H54 (cell line): ENCODE measurements at places on chromosomes 16 and 17.
A peak's percentile ranks its signal among the peaks of the same experiment; 100 is the strongest.

DNA sequence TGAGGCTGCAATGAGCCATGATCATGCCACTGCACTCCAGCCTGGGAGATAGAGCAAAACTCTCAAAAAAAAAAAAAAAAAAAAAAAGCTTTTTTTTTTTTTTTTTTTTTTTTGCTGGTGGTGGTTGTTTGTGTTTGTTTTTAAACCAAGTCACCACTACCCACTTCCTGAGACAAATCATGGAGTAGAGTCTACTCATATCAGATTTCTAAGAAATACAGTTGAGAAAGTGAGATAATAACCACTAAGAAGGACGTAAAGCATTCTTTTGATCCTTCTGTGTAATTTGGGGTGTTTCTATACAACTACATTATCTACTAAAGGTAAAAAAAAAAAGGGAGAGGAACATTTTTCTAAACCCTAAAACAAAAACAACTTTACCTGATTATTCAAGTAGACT is 38.0 kb downstream of the AXIN2 start:
- no peak for DNase-seq

DNA sequence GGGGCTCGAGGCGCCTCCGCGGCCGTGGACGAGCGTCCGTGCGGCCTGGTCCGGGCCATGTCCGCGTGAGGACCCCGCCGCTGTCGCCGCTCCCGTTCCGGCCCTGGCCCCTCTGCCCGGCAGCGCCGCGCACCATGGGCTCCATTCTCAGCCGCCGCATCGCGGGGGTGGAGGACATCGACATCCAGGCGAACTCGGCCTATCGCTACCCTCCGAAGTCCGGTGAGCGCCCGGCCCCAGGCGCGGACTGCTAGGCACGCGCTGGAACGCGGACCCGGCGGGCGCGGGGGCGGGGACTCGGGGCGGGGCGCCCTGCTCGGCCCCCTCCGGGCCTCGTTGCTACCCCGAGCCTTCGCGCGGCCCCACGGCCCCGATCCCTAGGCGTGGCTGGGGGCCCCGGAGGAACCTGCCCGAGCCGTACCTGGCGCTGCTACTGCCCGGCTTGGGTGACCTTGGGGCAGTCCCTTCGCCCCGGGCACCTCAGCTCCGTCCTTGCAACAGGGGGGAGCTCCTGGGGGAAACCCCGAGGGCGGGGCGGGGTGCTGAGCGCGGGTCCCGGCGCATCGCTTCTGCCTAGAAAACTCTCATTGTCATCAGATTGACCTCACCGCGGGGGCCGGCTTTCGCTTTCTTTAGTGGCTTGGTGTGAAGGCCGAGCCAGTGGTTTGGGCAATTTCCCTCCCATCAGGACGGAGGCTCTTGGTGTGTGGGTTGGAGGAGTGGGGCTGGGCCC is 367 bp downstream of the MGRN1 start:
- DNase-seq: no peak

DNA sequence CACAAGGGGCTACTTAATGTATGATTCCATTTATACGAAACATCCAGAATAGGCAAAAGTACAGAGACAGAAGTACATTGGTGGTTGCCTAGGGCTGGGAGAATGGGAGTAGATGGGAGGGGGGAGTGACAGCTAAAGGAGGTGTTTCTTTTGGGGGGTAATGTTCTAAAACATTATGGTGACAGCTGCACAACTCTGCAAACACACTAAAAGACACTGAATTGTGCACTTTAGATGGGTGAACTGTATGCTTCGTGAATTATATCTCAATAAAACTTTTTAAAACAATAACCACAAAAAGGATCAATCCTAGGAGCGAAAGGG is 661 bp downstream of the LYRM9 start:
- no peak for DNase-seq

DNA sequence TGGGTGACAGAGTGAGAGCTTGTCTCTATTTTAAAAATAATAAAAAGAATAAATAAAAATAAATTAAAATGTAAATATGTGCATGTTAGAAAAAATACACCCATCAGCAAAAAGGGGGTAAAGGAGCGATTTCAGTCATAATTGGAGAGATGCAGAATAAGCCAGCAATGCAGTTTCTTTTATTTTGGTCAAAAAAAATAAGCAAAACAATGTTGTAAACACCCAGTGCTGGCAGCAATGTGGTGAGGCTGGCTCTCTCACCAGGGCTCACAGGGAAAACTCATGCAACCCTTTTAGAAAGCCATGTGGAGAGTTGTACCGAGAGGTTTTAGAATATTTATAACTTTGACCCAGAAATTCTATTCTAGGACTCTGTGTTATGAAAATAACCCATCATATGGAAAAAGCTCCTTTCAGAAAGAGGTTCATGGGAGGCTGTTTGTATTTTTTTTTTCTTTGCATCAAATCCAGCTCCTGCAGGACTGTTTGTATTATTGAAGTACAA is 8.5 kb downstream of the STH start:
- DNase-seq: no peak

DNA sequence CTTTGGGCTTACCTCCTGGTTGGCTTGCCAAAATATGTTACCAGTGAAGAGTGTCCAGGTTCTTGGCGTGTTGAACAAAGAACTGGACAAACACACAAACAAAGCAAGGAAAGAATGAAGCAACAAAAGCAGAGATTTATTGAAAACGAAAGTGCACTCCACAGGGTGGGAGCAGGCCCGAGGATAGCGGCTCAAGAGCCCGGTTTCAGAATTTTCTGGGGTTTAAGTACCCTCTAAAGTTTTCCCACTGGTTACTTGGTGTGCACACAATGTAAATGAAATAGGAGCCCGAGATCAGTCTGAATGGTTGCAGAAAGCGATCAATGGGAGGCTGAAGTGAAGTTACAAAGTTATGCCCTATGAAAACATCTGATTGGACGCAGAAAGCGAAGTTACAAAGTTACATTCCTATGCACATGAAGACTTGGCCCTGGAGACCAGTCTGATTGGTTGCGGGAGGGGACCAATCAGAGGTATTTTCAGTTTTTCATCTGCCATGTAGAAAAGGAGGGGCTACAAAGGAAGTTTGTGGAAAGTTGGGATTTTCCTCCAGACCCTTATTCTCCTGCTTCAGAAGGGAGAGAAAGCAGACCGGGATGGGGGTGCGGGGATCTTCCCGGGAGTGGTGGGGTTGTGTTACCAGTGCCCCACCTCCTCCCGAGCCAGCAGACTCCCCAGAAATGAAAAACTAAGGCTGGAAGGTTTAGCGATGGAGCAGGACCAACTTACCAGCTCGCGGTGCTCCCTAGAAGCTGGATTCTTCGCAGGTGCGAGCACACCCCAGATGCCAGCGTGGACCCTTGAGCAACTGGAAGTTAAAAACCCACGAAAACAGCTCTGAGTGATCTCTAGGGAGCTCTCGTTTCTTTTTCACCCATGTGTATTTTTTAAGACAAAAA is at the start of gene SLFN12:
TSS of gene SLFN12 (minus strand) at position 325 of the 899 bp plus-strand sequence. CDS start 9,472 bp downstream, outside the sequence.
- DNase-seq: peak; percentile 44

DNA sequence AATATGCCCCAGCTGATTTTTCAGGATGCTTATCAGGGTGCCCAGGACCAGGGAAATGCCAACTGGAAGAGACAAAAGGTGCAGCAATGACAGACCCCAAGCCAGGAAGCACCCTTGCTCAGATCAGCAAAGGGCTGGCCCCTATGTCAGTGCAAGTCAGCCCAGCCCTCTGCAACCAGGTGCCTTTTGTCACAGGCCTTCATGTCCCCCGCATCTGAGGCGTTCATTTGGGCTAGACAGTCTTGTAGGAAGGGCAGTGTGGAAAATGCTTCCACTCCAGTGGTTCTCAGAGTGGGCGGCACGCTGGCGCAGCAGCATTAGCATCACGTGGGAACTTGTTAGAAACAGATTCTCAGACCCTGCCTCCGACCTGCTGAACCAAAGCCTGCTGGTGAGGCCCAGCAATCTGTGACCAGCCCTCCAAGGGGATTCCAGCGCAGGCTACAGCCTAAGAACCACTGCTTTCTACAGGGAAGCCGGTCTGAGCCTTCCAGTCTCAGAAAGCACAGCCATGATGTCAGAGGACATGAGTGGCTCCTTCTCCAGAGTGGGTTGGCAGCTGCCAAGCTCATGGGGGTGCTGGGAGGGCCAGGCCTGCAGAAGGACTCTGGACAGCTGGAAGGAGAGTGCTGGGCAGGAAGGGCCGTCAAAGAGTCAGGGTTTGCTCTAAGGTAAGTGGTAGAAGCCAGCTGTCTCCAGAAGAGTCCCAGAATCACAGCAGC is 13.1 kb downstream of the SLC47A2 start:
- no peak for DNase-seq

GRCh38 chr17:72031219-72031884 is 89.5 kb upstream of the SOX9 start:
- DNase-seq: no peak

DNA sequence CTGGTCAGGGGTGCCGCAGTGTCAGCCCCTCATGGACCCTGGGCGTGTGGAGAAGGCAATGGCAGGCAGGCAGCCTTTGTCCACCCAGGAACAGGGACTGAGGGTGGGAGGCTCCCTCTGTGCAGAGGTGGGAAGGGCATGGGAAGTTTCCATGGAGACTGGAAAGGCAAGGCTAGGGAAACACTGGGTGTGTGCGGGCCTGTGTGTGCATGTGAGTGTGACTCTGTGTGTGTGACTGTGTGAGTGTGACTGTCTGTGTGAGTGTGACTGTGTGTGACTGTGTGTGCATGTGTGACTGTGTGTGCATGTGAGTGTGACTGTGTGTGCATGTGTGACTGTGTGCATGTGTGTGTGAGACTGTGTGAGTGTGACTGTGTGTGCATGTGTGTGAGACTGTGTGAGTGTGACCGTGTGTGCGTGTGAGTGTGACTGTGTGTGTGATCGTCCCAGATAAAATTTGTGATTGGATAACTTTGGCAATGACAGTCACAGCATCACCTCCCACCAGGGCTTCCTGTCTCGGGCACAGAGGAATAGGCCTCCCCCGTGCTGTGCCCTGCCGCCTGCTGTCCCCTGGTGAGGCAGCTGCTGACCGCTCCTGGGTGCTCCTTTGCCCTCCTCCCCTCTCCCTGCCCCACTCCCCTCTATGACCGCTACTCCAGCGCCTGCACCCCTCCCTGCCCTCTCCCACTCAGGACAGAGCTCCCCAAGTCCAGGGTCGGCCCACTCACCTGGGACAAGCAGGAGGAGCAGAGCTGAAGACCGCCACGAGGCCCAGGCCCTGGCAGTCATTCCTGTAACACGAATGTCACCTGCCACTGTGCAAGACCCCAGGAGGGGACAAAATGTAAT is 698 bp downstream of the CD300C start:
- DNase-seq: no peak

DNA sequence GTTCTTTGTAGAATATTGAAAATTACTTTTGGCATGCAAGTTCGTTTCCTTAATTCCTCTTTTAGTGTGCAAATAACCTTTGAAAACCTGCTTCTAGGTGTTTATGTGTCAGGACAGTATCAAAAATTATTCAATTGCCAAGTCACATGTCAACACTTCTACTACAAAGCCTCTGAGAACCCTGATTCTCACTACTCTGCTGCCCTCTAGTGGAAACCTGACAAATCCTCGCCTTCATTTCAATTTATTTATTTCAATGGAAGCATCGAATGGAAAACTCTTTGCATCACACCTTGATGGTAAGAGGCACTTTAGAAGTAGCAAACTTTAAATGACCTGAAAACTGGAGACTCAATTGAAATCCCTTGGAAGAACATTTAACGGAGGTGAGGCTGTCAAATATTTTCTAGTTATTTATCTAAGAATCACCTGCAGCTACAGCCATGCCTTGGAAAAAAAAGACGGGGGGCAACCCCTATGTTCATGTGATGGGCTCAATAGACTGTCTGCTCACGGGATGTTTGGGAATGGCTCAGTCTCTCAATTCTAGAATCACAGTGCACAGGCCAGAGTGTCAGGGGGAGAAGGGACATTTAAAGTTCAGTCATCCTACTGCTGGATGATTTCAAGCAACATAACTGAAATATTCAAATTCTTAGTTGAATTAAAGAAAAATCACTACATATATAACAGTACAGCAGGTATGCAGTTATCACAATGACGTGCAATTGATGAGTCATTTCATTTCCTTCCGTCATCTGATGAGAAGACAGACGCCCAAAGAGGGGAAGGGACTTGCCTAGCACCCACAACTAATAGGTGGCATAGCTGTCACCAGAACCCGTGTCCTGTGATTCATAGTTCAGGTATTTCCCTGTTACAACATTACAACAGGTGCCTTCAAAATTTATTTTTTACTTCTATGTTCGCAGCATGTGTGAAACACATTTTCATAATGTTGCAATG is 563.9 kb downstream of the TOX3 start:
- DNase-seq: peak; percentile 11

GRCh38 chr17:75371981-75372380 is 33.5 kb downstream of the GRB2 start:
- no peak for DNase-seq

DNA sequence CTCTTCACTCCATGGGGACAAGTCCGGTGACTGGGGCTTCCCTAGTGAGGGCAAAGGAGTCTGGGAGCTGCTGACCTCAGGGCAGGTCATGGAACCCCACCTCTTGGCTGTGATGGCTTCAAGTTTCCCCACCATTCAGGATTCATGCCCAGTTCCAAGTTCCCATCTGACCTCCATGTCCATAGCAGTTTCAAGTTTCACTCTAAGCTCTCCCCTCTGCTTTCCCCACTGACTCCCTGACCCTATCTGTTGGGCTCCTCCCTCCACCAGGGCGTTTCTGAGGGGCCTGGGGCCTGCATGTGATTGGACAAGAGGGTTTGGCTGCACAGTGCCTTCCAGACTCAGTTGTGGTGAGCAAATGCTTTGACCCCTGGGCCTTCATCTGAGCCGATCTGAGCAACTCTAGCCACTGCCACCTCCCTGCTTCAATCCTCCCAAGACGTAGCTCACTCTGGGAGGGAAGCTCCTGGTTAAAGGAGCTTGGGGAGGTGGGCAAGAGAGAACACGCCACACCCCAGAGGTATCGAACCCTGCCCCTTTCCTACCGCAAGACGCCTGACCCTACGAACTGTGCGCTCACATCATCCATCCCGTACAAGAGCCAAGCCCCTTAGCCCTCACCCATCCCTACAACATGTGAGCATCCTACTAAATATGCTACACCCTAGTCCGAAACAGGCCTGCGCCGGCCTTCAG is 8.3 kb downstream of the ZNF629 start:
- no peak for DNase-seq

DNA sequence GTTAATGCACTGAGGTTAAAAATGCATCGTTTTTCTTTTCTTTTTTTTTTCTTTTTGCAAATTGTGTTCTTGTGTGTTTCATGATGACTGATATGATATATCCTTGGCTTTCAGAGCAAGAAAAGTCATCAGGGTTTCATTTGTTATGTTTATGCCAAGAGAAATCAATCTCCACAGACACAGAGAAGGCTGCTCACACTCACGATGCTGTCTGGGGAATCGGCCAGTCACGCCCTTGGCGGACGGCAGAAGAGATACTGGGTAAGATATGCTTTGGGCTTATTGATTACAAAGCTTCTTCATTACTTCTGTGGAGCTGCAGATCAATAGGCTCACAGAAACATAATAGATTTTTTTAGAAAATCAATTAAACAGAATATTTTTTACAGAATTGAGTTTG is 42.2 kb upstream of the TNRC6C start:
- DNase-seq: no peak

DNA sequence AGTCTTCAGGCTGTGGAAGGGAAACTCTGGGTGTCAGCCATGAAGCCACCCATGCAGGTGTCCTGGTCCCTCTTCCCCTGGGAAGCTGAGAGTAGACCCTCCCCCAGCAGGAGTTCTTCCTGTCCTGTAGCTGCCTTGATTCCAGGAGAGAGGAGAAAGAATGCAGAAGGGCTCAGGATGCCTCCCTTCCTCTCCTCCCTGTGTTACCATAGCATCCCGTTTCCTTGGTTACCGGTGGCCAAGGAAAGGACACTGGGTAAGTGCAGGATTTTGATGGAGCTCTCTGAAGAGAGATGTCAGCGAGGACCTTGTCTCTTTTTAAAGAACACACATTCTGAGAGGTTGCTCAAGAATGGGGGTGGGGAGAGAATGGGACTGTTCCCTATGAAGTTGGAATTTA is 304.1 kb upstream of the N4BP1 start:
- DNase-seq: no peak
